ENCODE measurements at places on chromosomes 12 and 14.

- DNase-seq: no peak
Measured at GRCh38 chr14:99924379-99924778, 131.2 kb downstream of the EML1 start.

GRCh38 chr12:110928700-110929099 lies 8.3 kb upstream of the MYL2 start:
- no peak for DNase-seq

DNA sequence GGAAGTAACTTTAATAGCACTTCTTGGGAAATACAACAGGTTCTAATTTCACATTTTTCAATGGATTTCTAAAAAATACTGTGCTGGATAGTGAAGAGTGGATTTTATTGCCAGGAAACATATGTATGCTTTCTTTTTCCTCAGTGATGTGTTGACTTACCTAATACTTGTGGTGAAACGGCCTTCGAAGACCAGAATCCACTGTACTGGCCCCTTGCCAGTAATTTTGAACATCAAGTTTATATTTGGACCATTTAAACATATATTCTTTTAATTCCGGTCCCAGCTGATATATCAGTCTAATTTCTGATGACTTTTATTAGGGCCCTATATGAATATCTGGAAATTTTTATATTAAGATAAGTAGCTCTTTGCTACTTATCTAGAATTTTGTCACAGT lies 1.8 kb downstream of the MSRB3 start:
- no peak for DNase-seq

DNA sequence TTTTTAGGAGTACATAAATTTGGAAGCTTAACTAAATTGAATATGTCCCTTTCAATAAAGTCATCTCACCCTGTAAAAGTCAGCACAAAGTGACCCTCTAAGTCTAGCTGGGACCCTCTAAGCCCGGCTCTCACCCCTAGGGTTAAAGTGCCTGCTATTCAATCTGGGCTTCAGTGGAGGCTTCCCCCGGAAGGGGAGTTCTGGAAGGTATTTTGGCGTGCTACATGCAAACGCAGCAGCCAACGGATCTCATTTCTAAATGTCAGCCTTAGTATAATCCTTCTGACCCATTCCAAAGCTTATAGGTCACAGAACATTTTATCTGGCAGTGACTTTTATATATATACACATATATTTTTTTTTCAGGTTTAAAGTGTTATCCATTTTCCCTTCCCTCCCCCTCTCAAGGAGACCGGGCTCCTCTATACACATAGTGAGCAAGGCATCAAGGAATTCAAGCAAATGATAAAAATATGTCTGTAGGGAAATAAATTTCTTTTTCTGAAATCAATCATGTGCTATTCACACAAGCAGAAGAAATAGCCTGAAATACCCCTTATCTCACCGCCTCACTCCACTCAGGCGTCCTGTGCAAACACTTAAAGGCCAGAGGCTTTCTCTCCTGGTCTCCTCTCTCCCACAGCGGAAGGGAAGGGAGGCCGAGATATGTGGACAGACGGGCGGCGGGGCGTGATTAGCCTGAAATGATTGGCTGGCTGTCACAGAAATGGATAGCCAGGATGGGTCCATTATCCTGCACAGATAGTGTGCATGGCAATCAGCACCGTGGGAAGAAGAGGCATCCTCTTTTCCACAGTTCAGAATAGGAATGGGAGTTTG lies 301.7 kb downstream of the GALC start:
- DNase-seq: no peak

DNA sequence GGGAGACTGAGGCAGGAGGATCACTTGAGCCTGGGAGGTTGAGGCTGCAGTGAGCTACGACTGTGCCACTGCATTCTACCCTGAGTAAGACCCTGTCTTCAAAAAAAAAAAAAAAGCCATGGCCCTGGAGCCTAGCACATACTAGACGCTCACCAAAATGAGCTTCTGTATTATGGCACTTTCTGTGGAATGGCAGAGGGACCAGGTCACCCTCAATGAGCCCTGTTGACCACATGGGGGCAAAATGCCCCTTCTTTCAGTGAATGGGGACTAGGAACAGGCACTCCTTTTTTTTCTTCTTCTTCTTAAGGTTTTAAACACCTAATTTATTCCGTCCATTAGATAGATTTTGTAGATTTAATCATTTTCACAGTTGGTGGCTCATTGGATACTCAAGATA lies 50.5 kb downstream of the FAM222A start:
- no peak for DNase-seq

DNA sequence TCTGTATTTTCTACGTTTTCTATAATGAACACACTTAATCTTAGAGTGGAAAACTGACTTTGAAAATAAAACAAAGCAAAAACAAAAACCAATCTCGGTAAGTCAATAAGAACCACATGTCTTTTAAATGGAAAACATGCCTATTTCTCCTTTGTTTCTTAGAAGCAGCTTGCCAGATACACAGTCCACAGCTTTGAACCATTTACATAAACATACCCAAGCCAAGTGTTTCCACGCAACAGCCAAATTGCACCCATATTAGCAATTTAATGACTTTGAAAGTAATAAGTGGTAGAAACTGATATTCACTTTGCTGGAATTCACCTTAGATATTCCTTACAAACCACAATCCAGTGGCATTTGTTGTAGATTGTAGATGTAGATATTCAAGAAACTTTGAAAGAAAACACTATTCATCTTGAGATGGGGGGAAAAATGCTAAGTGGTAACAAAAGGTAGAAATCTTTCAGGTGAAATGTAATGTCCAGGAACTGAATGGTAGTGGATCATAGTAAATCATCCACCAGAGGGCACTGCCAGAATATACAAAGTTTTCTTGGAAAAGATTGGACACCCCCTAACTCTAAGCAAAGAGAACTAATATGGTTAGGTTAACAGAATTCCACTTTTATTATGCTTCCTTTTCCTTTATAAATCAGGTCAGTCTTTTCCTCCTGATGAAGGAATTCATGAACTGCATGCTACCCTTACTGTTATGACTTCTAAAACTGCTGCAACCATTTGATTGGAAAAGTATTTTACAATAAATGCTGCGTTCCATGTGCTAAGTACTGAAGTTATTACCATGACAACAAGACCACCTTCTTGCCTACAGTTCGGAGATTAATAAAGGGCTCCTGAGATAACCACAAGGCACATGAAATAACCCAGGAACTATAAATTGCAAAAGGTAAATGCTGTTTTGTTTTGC lies 69.8 kb downstream of the RERG start:
- DNase-seq: no peak

DNA sequence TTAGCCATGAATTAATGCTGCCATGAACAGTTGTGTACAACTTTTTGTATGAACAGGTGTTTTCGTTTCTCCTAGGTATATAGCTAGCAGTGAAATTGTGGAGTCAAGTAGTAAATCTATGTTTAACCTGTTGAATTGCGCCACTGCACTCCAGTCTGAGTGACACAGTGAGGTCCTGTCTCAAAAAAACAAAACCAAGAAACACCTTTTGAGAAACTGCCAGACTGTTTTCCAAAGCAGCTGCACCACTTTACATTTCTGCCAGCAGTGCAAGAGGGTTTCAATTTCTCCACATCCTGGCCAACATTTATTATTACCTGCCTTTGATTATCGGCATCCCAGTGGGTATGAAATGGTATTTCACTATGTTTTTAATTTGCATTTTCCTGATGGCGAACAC lies 3.3 kb upstream of the PLEKHG3 start:
- DNase-seq: no peak

DNA sequence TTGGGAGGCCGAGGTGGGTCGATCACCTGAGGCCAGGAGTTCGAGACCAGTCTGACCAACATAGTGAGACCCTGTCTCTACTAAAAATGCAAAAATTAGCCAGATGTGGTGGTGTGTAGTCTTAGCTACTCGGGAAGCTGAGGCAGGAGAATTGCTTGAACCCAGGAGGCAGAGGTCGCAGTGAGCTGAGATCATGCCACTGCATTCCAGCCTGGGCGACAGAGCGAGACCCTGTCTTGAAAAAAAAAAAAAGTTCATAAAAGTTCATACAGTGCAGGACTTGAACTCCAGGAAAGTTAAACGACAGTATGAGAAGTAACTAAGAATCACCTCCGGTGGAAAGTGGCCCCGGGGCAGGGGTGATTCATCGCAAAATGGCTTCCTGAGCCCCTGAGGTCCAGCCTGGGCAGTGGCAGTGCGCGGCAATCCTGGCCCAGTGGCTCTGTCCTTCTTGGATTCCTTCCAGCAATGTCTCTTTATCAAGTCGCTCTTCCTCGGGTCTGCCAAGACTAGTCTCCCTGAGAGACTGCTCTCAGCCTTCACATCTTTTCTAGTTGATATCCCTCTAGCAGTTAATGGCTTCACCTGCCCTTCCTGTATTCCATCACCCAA lies 16.7 kb upstream of the MAP1LC3B2 start:
- no peak for DNase-seq

DNA sequence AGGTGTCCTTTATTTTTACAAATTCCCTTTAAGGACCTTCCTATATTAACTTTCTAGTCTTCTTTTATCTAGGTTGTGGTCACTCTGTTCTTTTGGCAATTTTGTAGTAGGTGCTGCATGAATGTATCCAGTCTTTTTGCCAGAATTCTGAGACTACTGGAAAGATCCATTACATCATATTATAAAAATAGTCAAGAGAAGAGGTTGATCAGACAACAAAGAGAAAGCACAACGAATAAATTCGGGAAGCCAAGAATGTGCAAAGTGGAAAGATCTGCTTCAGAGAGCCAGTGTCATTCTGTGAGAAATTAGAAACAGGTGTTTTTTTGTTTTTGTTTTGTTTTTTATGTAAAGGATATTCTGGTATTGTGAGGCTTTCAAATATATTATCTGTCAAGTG lies 15.8 kb upstream of the SLC16A7 start:
- DNase-seq: no peak

GRCh38 chr12:110001596-110001995 lies 2.4 kb downstream of the ANKRD13A start:
- no peak for DNase-seq

DNA sequence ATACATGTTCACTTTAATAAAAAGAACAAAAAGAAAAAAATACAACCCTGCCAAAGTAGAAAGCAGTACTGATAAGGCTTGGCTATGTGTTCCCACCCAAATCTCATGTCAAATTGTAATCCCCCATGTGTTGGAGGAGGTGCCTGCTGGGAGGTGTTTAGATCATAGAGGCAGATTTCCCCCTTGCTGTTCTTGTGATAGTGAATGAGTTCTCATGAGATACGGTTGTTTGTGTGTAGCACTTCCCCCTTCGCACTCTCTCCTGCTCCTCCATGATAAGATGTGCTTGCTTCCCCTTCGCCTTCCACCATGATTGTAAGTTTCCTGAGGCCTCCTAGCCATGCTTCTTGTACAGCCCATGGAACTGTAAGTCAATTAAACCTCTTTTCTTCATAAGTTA lies 59.9 kb downstream of the USP15 start:
- DNase-seq: no peak

- no peak for DNase-seq
Measured at GRCh38 chr12:25458047-25458552, 95.0 kb downstream of the LMNTD1 start.

- DNase-seq: no peak
Measured at GRCh38 chr12:89225808-89226411, 126.4 kb downstream of the DUSP6 start.

GRCh38 chr14:64790478-64790877 lies 86.3 kb downstream of the PLEKHG3 start:
- no peak for DNase-seq

- DNase-seq: peak; percentile 67
Measured at GRCh38 chr14:51529736-51530135, 122.0 kb upstream of the FRMD6 start.

Measured in NCI-H2171 treated with DMSO at 0.1 percent for 48 hours (cell line).